ENCODE measurements at places on chromosomes 16 and 17.

GRCh38 chr17:17254036-17254435, 17.1 kb upstream of the FLCN start:
- DNase-seq = no peak

GRCh38 chr17:51640108-51640622, 379.8 kb downstream of the UTP18 start:
- DNase-seq = peak; percentile 25

DNA sequence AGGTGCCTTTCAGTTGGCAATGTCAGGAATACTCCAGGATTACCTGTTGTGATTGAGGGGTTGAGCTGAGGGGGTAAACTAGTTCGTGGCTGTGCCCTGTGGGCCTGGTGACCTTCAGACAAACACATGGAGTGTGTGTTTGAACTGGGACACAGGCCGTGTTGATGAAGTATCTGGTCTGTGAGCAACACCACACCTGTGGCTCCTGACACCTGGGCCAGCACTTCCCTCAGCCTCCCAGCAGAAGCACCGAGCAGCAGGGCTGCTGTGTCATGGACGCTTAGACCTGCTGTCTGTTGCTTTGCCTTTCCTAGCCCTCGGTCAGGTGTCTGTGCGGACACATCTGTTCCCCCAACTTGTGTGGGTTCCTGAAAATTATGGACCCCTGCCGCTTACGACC, 82.9 kb downstream of the KSR1 start:
- DNase-seq = no peak

GRCh38 chr17:70158180-70158579, 11.2 kb upstream of the KCNJ2 start:
- no peak for DNase-seq

- no peak for DNase-seq
Observed at GRCh38 chr17:15405058-15405415, 62.4 kb downstream of the CDRT4 start.

- DNase-seq = no peak
Observed at GRCh38 chr16:64092271-64092670, 1029.6 kb downstream of the CDH11 start.

DNA sequence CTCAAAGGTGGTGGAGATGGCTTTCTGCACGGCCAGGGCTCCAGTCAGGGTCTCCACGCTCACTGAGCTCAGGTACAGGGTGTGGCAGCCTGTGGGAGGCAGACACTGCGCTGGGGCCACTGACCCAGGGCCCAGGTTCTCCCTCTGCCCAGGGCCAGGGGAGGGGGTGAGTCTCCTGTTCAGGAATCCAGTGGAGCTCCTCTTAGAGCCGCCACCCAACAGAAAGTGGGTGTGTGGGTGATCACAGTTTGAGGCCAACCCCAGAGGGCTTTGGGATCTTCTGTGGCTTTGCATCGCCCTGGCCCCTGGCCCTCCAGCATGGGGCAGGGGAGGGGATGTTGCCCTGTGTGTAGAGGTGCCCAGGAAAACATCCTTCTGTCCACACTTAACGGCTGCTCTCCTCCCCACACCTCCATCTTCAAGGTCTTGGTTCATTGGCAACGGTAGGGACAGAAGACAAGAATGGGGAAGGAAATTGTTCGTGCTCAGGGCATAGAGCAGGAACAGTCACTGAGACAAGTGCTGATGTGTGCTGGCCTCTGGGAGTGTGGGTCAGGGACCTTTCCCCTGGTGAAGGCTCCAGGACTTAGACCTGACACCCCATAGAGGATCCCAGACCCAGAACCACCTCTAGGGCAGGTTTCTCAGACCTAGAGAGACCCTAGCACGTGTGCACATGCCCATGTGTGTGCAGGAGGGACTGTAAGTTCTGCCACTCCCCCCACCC, 21.5 kb downstream of the TNS4 start:
- peak; percentile 26 for DNase-seq

GRCh38 chr17:64219571-64219970, 43.5 kb downstream of the TEX2 start:
- no peak for DNase-seq

DNA sequence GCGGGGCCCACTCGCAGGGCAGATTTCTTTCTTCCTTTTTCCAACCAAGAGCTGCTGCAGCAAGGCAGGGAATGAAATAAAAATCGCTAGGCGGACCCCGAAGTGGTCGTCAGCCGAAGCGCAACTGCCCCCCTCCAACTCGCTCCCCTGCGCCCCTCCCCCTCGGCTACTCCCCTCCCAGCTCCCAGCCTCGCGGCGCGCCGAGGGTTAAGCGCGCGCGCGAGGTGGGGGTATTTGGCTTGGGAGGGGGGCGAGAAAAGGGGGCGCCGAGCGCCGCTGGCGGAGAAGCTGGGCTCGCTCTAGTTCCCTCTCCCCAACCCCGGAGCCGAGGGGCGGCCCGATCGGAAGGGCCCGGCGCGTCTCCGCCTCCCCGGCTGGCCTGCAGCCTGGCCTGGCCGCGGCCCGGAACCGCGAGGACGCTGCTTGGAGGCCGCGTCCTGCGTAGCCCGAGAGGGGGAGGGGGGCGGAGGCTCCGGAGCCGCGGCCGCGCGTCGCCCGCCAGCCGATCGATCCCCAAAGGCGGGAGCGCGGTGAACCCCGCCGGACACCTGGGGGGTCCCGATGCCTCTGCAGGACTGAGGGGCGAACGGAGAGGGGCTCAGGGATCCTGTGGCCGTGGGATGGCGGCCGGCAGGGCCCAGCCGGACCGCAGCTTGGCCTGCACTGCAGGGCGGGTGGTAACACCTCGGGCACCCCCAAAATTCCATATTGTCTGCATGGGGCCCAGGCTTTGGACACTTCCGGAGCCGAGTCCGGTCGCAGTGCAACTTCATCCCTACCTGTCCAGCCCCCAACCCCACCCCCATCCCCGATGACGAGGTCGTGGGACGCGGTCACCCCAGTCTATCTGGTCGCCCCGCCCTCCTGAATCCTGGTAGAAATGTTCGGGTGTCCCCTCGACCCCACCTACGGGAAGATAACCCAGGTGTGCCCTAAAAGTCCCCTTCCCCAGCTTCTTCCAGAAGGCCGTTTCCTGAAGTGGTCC, 4.9 kb upstream of the CBX4 start:
- no peak for DNase-seq

GRCh38 chr16:10485698-10486382, 94.6 kb downstream of the EMP2 start:
- peak; percentile 13 for DNase-seq

GRCh38 chr17:41937970-41938954, 7.8 kb downstream of the ODAD4 start:
- no peak for DNase-seq

GRCh38 chr17:73909186-73909585, 264.9 kb upstream of the SDK2 start:
- DNase-seq = no peak

- DNase-seq = no peak
Observed at GRCh38 chr17:42866631-42867575, 15.9 kb downstream of the AOC3 start.

DNA sequence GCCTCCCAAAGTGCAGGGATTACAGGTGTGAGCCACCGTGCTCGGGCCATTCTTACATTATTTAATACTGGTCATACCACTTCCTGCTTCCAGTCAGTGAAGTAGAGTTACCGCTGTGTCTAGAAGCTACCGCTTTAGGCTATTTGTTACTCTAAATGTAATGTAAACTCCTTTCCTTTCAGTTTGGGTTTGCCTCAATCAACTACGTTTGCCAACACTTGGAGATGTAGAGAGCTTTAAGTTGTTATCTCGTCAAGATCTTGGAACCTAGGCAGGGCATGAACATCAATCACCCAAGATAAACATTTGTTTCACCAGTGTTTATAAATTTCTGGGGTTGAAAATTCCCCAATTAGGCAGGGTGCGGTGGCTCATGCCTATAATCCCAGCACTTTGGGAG, 275.9 kb downstream of the STX8 start:
- no peak for DNase-seq

DNA sequence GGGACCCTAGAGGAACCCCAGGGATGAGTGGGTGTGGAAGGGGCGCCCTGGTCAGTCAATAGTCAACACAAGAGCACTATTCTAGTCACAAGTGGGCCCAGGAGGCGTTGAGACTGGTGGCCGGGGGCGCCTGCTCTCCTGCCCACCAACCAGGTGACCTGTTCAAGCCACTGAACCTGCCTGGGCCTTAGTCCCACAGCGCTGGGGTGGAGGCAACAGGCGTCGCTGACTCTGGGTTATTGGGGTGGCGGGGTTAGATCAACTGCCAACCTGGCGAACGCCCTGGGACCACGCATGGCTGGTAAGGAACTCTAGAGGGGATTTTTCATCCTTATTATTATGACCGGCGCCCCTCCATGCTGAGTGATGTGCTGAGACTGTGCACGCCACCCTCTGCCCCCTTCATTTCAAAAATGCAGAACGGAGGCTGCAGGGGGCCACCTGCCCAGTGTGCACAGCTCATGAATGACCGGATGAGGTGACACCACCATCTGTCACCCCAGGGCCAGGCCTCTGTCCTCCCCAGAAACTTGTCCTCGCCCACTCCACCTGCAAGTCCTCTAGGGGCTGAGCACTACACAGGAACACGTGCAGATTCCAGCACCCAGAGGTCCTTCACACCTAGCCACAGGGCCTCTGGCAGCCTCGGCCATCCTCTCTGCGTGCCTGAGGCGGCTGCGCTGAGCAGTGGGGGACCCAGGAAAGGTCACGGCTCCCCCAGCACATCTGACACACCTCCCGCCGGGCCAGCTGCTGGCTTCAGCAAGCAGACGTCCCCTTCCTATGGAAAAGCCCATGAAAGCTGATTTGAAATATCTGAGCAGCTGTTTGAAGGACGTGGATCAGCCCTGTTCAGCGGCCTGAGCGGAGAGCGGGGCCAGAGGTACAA, 51.6 kb upstream of the DNAH17 start:
- DNase-seq = no peak

- DNase-seq = no peak
Observed at GRCh38 chr17:30415491-30415890, 36.8 kb downstream of the CPD start.

GRCh38 chr16:71933913-71934695, 38.8 kb downstream of the IST1 start:
- DNase-seq = no peak

DNA sequence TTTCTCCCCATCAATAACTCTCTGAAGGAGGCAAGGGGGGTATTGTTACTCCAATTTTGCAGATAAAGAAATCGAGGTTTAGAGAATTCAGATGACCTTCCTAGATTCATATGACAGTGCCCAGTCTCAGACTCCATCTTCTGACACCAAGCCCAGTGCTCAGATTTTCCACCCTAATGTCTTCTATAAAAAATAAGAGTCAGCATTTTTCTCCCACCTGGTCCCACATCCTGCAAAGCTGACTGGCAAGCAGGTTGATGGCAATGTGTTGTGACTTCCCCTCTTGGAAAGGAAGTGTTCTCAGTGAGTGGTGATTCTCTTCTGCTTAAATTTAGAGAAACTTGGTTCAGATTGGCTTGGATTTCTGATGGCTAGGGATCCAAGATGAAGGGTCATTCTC, 129.4 kb downstream of the SOX9 start:
- DNase-seq = no peak

GRCh38 chr17:10899281-10899680, 61.4 kb upstream of the PIRT start:
- no peak for DNase-seq

DNA sequence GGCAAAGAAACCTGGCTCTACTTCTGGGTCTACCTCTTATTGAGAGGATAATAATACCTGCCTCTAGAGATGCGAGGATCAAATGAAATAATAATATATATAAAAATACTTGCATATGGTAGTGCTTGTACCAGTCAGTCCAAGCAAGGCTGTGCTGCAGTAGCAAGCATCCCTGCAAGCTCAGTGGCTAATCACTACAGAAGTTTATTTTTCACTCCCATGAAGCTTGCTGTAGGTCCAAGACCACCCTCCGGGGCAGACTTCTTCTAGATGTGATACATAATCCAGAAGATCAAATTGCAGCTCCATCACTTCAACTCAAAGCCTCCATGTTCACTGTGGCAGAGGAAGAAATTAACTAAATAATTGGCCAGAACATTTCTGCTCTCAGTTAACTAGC, 48.9 kb upstream of the NKD1 start:
- no peak for DNase-seq

DNA sequence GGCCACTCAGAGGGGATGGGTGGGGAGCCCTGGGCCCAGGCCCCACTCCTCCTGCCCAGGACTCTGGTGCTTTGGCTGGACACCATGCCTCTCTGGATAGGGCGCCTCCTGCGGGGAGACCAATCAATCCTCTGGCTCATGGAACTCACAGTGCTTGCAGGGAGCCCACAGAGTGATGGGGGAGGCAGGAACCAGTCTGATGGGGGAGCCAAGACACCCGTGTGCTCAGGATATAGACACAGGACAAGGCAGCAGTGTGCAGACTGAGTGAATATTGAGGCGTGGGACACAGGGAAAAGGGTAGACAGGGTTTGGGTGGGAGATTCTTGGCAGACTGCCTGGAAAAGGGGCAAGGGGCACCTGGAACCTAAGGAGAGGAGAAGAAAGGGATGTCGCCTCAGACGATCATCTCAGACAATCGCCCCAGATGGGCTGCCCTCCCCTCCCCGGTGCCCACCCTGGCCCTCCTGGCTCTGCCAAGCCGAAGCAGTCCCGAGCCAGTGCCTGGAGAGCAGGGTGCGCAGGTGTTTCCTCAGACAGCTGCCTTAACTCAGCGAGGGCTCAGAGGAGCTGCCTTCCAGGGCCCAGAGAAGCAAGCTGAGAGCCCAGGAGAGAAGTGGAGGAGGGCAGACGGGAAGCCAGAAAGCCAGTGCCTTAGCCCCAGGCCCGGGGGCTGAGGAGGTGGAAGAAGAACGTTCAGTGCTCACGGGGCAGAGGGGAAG, 37.4 kb upstream of the DLX4 start:
- DNase-seq = no peak

DNA sequence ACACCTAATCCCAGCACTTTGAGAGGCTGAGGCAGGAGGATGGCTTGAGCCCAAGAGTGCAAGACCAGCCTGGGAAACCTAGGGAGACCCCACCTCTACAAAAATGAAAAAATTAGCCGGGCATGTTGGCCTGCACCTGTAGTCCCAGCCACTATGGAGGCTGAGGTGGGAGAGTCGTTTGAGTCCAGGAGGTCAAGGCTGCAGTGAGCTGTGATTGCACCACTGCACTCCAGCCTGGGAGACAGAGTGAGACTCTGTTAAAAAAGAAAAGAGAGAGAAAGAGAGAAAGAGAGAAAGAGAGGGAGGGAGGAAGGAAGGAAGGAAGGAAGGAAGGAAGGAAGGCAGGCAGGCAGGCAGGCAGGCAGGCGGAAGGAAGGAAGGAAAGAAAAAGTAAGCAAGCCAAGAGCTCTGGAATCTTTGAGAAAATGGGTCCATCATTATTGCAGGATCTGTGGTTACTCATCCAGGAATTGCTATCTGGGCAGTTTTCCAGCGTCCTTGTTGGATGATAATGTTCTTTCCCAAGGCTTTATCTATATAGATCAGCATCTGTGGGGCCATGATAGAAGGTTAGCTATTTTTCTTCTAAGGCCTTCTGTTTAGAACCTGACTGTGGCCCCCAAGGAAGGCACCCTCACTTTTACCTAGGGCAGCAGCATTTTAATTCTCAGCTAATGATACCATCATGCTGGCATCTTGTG, 533.2 kb upstream of the CDH5 start:
- no peak for DNase-seq

GRCh38 chr16:12461201-12461600, 342.5 kb downstream of the CPPED1 start:
- DNase-seq = no peak
